ENCODE measurements at places on chromosomes 5 and 9. TPM values are rescaled to one million over a fixed set of nuclear protein-coding genes. Genes with fewer than 3 reads are reported as not detected.

ARL14EPL gene
- not detected for total RNA-seq

DNA sequence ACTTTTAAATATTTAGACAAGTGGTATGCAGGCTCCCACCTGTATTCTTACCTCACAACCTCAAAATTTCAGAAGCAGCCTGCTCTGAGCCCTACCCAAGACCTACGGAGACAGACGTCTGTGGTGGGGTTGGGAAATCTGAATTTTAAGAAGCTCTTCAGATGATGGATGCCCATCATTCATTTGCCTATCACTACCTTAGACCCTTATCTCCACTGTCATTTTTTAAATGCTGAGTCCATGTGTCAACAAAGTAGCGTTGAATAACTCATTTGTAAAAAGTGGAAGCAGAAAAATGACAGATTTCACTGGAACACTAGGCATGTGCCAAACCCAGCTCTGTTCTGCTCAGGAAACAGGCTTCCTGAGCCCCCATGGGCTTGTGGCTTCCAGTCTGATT is 85.7 kb downstream of the PDE4D start:
- no peak overlapping the region for H3K4me3 ChIP-seq
- no peaks in the 10 kb centered on the region for H3K36me3 ChIP-seq
- no peak for DNase-seq

DNA sequence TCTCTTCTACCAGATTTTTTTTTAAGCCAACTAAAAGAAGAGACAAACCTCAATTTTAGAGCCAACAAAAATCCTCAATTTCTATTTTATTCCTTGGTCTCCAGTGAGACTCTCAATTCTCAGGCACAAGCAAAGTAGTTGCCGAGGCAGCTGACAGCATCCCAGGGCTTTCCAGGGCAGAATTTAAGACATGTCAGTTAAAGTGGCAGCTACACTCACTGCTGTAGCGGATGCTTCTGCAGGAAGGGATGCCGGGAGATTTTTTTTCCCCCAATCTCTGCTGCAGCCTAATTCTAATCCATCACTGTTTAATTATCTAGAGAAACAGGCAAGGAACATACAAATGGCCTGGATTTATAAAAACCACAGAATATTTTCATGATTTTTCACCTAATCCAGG is 57.0 kb downstream of the TTC39B start:
- H3K4me3 ChIP-seq: no peak overlapping the region
- no peak for DNase-seq
- no peaks in the 10 kb centered on the region for H3K27me3 ChIP-seq
- H3K36me3 ChIP-seq: peaks cover 13% of the 10 kb centered on the region
- H3K27ac ChIP-seq: no peak overlapping the region
- peaks cover 38% of the 10 kb centered on the region for H3K4me1 ChIP-seq

DNA sequence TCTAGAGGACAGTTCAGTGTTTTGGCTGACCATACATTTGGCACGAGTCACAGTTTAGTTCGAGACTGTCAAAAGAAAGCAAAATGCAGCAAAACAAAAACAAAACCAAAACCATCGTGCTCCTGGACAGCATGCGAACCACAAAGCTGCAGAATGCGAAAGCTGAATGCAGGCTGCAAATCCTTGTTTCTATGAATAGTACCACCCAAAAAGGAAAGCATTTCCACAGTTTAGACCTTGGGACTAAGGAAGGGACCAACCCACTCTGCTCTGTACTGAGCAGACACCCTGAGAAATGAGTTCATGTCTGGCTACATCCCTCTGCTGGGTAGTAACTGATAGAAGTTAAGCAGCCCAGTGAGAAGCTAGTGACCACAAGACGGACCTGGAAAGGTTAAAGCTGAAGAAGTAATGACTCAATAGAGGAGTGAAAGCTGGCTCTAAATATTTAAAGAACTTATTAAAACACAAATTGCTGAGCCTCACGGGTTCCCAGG is 3.9 kb downstream of the GCNT4 start:
- no peak for DNase-seq
- peaks cover 63% of the 10 kb centered on the region for H3K4me1 ChIP-seq
- H3K4me3 ChIP-seq: peak overlapping the region; percentile 7

GABRA6 gene
- total RNA-seq: not detected

GRCh38 chr5:65760504-65761275 is 38.7 kb downstream of the NLN start:
- DNase-seq: peak; percentile 69
- peaks cover 8% of the 10 kb centered on the region for H3K36me3 ChIP-seq
- H3K4me1 ChIP-seq: peaks cover 3% of the 10 kb centered on the region
- no peak overlapping the region for H3K27ac ChIP-seq
- no peak overlapping the region for H3K4me3 ChIP-seq

All from activated naive CD4-positive, alpha-beta T cell treated with anti-CD3 and anti-CD28 coated beads for 36 hours (primary cell).